ENCODE measurements at places on chromosomes 7 and 10. TPM values are rescaled to one million over a fixed set of nuclear protein-coding genes. Genes with fewer than 3 reads are reported as not detected.
A peak's percentile ranks its signal among the peaks of the same experiment; 100 is the strongest.

BHLHA15 gene
- total RNA-seq: 2.6 TPM

SSBP1 gene
- 36.7 TPM for total RNA-seq

ECHDC3 gene
- 137 TPM for total RNA-seq

UCN3 gene
- total RNA-seq: not detected

KCP gene
- total RNA-seq: 0.15 TPM

ENTPD7 gene
- total RNA-seq: 9.8 TPM

DNA sequence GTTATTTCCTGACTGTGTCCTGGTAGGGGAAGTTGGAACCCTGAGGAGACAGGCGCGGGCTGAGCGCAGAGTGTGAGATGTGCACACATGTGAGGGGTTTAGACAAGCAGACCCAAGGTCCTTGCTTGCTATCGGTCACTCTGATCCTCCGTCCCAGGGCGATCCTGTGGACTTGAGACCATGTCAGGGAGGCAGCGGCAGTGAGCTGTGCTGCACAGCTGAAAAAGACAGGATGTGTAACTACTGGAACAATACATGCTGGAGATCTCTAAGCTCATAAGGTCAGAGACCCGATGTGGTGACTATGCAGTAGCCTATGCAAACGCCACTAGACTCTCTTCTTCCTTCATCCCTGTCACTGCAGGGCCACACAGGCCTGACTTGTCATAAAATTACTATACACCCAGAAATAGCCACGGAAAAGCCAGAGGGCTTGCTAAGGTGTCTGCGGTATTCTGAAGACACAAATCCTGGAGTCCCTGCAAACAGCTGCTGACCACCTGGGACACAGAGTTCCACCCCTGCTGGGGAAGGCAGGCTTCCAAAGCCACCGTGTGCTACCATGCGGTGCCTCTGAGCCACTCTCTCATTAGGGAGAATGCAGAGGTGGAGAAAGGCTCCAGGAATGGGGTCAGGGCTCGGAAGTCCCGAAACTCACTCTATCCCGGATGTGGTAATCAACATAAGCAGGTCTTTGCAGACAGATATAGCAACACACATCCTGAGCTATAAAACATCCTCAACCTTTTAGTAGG lies 91.1 kb upstream of the DDC start:
- peak; percentile 43 for DNase-seq

GRCh38 chr7:109983618-109984017 lies 1107.3 kb upstream of the LRRN3 start:
- no peak for DNase-seq

DNA sequence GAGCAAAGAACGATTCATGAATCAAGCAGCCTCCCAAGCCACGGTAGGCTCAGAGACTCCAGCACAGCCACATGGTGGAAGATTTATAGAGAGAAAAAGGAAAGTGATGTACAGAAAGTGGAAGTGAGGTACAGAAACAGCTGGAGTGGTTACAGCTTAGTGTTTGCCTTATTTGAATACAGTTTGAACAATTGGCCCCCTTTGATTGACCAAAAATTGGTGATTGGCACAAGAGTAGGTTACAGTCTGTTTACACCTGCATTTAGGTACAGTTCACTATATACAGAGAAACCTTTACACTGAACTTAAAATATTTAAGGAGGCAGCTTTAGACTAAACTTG lies 136.4 kb upstream of the ASAH2 start:
- DNase-seq: no peak

GRCh38 chr7:22417349-22417748 lies 60.4 kb upstream of the RAPGEF5 start:
- DNase-seq: no peak

DNA sequence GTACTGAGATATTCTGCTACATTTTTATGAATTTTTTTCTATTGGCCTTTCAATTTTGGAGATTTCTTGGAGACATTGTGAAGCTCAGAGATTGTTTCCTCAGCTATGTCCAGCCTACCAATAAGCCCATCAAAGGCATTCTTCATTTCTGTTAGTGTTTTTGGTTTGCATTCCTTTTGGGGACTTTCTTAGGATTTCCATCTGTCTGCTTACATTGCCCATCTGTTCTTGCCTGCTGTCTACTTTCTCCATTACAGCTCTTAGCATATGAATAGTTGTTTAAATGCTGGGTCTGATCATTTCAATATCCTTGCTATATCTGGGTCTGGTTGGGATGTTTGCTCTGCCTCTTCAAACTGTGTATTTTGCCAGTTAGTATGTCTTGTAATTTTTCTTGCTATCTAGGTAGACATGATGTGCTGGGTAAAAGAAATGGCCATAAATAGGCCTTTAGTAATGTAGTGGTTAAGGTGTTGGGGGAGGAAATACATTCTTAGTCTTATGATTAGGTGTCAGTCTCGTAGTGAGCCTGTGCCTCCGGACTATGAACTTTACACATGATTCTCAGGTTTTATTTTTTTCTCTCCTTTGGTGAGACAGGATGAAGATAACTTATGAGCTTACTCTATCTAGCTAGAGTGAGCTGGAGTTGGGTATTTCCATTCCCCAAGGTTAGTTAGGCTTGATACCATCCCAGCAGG lies 32.6 kb upstream of the NME8 start:
- DNase-seq: no peak

DNA sequence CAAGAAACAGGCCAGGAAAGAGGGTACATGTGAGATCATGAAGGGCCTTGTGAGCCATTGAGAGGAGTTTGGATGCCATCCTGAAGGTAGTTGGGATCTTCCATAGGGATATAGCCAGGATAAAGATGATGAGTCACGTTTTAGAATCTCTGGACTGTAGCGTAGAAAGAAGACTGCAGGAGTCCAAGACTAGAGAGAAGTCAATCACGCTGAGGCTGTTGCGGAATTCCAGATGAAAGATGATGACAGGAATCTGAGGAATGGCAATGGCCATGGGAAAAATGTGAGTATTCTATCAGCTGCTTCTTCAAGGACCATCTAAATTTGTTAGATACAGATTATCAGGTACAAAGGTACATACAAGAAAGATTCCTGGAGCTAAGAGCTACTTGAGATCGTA lies 711.3 kb downstream of the GRM8 start:
- DNase-seq: no peak

DNA sequence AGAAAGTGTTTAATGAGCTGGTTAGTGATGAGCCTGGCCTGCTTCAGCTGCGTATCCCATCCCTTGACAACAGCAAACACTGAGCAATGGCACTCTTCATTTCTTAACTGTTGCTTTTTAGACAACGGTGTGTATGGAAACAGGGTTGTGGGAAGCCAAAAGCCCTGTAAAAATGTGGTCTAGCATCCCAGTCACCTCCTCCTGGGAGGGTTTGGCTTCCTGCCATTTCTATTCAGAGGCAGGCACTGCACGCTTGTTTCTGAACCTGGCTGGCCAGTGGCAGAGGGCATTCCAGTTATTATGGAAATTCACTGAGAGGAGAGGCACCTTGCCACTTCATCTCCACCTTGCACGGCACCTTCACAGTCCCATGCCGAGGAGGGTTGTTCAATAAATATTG lies 123.0 kb upstream of the ADARB2 start:
- DNase-seq: no peak

- peak; percentile 69 for DNase-seq
Observed at GRCh38 chr10:100969187-100970075, at the start of gene SEMA4G. SEMA4G (plus strand) TSS chr10:100969504; CDS start chr10:100972913, 3,409 bp downstream.

- no peak for DNase-seq
Observed at GRCh38 chr10:11194859-11195586, 177.4 kb downstream of the CELF2 start.

DNA sequence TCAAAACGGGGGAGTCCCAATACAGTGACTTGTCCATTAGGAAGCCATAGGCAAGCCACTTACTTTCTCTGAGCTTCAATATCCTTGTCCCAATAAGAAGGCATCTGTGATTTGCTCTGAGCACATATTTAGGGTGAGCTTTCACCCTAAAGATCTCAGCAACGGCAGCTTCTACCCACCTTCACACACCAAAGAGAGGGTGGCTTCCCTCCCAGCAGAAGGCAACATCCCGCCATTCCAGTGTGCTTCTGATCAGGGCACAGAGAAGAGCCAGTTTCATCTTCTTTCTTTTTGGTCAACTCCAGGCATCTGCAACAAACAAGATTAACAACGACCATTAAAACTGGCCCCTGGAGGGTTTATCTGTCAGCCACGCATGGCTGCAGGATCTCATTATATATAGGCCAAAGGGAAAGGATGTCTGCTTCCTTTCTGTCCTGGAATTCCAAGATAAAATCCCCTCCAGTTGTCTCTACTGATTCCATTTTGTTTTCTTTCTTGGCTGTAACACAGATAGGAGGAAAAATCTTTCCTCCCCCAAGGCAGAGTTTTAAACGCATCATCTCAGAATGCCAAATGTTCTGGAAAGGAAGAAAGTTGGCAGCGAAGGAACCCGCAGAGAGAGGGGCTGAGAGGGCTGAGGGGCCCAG lies 491 bp upstream of the SH2D4B start:
- peak; percentile 11 for DNase-seq

- no peak for DNase-seq
Observed at GRCh38 chr10:5146920-5147254, 38.1 kb downstream of the AKR1C8 start.

GRCh38 chr10:71283876-71284275 lies 35.2 kb upstream of the SLC29A3 start:
- DNase-seq: no peak

- DNase-seq: no peak
Observed at GRCh38 chr7:26784118-26784517, 80.3 kb downstream of the SKAP2 start.

GRCh38 chr7:136891850-136892249 lies 23.4 kb downstream of the CHRM2 start:
- no peak for DNase-seq

DNA sequence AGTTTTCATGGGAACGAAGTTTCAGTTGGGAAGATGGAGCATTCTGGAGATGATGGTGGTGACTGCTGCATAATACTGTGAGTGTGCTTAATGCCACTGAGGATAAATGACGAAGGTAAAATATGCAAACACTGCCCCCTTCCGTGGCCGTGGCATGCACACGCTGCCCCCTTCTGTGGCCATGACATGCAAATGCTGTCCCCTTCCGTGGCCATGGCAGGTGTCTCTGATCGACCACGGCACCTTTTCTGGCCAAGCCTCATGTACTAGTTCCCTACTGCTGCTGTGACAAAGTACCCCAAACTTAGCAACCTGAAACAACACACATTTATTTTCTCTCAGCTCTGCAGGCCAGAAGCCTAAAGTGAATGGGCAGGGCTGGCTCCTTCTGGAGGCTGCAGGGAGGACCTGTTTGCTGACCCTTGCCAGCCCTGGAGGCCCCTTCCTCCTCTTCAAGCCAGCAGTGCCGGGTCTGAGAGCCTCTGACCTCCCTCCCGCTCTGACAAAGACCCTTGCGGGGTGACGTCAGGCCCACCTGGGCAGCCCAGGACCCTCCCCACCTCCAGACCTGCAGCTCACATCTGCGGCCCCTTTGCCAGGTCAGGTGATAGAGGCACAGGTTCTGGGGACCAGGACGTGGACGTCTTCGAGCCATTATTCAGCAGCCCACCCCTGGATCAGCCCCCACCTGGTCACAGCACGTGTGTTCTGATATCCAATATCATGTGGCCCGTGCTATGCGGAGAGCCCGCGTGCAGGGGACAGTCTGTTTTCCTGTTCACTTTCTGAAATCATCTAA lies 82.0 kb downstream of the MICALL2 start:
- DNase-seq: no peak

DNA sequence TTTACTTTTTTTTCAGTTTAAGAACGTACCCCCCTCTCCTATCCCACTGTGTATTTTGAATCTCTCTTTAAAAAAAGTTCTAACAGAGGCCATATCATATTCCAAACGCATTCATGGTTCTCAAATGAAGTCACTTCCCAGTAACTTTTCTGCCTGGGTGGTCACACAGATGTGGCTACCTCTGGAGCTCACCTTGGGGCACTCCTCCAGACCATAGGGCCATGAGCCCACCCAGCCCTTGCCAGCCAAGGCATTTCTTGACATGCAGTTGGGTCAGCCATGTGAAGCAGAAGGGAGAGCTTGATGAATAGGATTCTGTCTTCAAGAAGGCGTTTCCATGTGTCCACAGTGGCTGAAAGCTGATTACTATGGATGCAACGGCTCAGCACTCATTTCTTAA lies 239.3 kb downstream of the RAB11FIP2 start:
- no peak for DNase-seq

DNA sequence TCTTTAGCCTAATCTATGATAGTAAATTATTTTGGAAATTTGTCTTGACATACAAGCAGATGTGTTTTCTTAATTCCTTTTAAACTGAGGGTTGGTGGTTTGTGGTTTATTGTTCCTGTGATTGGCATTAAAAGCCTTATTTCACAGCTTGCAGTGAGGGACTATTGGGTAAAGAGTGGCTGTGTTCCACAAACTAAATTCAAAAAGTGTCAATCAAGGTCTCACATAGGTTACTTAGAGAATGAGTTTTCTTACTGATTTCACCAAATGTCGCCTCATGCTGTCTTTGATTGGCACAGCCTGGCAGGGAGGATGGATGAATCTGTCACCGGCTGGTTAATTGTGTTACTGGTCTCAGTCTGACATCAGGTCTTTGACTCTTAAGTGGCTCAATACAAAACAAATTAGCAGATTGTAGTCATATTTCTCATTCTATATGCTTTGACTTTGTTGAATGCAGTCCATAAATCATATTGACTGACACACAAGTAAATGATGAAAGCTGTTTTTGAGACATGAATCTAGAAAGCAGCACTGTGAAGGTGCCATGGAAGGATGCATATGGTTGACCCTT lies 66.8 kb upstream of the CYP26C1 start:
- DNase-seq: no peak

DNA sequence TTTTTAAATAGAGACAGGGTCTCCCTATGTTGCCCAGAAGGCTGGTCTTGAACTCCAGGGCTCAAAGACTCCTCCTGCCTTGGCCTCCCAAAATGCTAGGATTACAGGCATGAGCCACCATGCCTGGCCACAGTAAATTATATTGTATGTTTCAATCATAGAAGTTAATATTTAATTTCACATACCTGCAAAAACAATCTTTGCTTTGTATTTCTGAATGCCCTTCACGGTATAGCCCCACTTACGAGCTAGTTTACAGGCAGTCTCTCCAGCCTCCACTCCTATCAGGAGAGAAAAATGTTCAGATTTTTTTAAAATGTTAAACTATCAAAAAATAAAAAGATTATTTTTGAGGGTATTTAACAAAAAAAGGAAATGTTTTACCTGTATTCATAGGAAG lies 10.4 kb downstream of the OAT start:
- no peak for DNase-seq

Data from left lobe of liver (tissue), 2 donors.